ENCODE measurements at places on chromosomes 5 and 9. TPM values are rescaled to one million over a fixed set of nuclear protein-coding genes. Genes with fewer than 3 reads are reported as not detected.

The SLC34A1 gene
- not detected for total RNA-seq

- DNase-seq: no peak
- H3K36me3 ChIP-seq: no peaks in the 10 kb centered on the region
- H3K4me1 ChIP-seq: no peaks in the 10 kb centered on the region
These were observed 168.3 kb downstream of the GABBR2 start for GRCh38 chr9:98540476-98540875.

DNA sequence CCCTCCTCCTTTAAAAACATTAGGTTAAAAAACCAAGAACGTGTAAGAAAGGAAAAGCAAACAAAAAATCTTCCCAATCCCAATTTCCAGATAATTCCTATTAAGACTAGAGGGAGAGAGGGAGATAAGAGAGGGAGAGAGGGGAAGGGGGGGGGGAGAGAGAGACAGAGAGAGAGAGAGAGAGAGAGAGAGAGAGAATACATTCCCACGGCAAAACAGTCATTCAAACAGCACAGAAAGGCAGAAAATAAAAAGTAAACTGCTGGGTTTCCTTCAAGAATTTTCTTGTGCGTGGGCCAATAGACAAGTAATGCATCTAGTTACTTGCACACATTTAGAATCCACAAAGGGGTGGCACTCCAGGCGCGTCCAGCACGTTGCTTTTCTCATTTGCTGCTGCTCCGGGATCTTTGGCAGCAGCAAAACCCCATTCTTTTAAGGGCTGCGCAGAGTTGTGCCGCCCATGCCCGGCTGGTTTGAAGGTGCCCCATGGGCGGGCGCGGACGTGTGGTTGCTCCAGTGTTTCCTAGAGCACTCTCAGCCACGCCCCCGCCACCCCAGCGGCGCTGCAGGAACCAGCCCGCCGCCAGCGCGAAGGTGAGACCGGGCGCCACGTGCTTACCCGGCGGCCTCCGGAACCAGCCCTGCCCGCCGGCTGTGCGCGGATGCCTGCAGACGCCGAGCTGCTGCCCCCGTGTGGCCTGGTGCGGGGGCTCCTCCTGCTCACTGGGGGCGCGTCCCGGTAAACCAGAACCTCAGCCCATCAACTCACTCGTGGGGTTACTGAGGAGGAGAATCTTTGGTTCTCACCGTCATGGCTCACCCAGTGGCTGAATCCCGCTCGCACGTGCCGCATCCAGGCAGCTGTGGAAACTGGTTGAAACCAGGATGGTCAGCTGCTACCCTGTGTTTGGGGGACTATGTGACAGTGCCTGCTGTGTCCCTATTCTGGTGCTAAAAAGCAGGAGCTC is 44.6 kb downstream of the STC2 start:
- H3K4me1 ChIP-seq: no peaks in the 10 kb centered on the region
- peak overlapping the region; percentile 56 for H3K4me3 ChIP-seq
- H3K36me3 ChIP-seq: no peaks in the 10 kb centered on the region
- peak; percentile 30 for DNase-seq
- H3K27me3 ChIP-seq: peaks cover 11% of the 10 kb centered on the region
- H3K27ac ChIP-seq: no peak overlapping the region

GRCh38 chr9:111407813-111408212 is 76.4 kb downstream of the ECPAS start:
- H3K27me3 ChIP-seq: no peaks in the 10 kb centered on the region
- no peaks in the 10 kb centered on the region for H3K4me1 ChIP-seq
- no peaks in the 10 kb centered on the region for H3K36me3 ChIP-seq
- no peak for DNase-seq

DNA sequence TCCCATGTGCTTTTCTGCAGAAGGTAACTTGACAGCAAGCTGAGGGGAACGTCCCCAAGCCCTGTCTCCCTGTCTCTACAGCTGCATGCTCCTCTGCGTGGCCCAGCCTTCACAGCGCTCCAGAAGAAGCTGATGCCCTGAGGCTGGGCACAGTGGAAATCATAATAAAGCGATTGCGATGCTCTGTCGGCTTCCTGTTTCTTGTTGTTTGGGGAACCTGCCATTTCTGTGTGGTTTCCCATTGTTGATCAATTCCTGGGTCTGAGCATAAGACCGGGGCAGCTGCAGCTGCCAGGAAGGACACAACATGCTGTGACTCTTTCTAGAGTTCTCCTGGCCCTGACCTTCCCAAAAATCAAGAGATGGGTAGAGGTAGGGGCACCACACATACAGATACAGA is 7.2 kb upstream of the DNAJB5 start:
- no peaks in the 10 kb centered on the region for H3K4me1 ChIP-seq
- no peaks in the 10 kb centered on the region for H3K36me3 ChIP-seq
- H3K27me3 ChIP-seq: no peaks in the 10 kb centered on the region
